Stimulated activated naive CD4-positive, alpha-beta T cell (primary cell): ENCODE measurements at places on chromosomes 3 and 15.

GRCh38 chr15:92294759-92295158 lies 98.9 kb upstream of the ST8SIA2 start:
- no peak for DNase-seq

DNA sequence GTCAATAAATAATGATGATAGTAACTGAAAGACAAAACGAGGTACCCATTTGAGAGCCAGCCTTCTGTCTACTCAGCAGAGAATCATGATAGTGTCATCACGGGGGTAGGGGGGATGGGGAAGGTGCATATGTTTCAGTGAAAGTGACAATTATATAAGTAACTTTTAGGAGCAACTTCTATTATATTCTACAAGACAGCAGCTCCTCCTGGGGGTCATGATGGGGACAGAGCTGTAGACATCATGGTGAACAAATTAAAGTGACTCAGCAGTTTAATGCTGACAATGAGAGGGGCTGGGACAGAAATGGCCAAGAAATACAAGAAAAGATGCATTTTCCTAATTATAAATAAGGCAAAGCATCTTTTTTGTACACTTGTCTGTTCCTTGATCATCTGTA lies 11.8 kb downstream of the CAPN3 start:
- DNase-seq: no peak

- no peak for DNase-seq
These were observed 49.0 kb downstream of the DUT start for GRCh38 chr15:48380198-48380597.

- no peak for DNase-seq
These were observed 229.9 kb downstream of the LRRN1 start for GRCh38 chr3:4029135-4029534.
